HuH-7 (cell line): ENCODE measurements at places on chromosomes 1 and 21.

GRCh38 chr21:42612390-42612789 is 41.0 kb upstream of the PDE9A start:
- no peak for DNase-seq

GRCh38 chr1:200369131-200369530 is 40.7 kb downstream of the ZNF281 start:
- no peak for DNase-seq

DNA sequence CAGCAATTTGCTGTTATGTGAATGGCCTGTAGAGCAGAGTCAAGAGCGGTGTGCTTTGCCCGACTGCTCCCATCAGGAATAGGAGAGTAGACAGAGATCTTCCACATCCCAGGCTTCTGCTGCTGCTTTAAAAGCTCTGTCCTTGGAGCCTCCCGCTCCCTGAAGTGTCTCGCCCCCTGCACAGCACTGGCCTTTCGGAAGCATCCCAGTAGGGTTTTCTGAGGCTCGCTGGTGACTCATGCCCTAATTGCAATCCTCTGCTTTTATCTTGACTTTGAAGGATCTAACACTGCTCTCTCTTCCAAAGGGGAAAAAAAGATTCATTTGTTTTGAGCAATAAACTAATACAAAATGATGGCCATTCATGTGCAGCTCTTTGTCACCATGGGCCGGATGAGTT is 13.3 kb upstream of the CD101 start:
- no peak for DNase-seq

DNA sequence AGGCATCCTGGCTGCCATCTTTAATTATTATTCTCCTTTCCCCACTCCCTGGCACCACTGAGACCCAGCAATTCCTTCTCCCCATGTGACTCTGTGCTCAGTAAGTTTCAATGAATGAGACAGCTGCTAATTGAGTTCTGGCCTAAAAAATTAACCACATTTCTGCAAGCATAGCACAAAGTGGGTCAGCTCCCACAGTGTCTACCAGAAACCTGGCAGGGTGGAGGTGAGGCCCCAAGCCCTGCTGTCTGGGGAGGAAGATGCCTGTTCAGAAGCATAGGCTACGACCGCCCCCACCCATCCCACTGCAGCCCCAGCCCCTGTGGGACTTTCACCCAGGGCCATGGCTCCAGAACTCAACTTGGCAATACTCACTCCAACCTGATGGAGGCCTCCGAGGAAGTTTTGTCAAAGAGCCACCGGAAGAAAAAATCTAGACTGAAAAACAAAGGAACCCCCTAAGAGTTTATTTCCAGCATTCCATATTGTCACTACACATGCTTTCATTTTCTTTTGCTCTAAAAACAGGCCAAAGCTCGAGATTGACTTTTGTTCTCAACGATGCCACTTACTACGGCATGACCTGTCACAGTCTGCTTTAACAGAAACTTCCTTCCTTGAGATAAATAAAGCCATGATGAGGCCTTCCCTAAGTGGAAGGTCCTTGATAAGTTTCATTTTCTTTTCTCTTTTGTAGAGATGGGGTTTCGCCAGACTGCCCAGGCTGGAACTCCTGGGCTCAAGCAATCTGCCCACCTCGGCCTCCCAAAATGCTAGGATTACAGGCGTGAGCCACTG is 26.5 kb downstream of the TMEM63A start:
- DNase-seq: no peak

DNA sequence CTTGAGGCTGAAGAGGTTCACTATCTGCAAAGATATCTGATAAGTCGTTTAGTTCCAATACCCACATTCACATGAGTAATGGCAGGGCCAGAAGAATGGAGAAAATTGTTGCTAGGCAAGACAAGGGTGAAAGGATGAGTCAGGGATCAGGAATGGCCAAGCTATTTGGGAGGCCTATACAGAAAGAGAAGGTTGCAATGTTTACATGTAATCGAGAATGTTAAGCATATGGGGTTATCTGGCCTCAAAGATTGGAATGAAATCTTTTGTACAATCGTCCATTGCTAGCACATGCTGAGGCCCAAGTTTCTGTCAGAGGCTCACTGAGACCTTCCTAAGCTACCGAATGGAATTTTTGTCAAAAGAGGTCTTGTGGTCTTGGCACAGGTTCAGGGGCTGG is 299.9 kb upstream of the PLD5 start:
- DNase-seq: no peak

- DNase-seq: peak; percentile 46
These were observed 32.8 kb upstream of the CHRM3 start for GRCh38 chr1:239353536-239353935.

GRCh38 chr1:95197616-95198252 is 36.3 kb upstream of the RWDD3 start:
- DNase-seq: no peak
